ENCODE measurements at places on chromosomes 7 and 10.
A peak's percentile ranks its signal among the peaks of the same experiment; 100 is the strongest.

- no peak for DNase-seq
These were observed 122.3 kb downstream of the PPP1R3A start for GRCh38 chr7:113796557-113796956.

DNA sequence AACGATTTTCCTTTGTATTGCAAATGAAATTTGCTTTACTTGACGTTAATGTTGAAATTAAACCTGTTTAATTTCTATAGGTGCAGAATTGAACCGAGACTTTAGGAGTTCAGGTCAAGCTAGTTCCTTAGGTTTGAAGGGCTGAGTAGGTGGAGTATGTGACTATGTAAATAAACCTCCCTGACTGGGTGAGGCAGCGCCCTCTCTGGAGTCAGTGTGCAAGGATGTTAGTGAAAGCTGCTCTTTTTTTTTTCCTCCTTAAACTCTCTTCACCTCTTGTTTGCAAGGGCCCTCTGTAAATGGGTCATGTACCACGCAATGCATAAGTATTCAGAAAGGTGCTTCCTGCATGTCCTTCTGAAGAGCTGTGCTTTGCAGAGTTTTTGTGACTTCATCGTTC, 33.8 kb downstream of the GALNT17 start:
- no peak for DNase-seq

- no peak for DNase-seq
These were observed 48.4 kb downstream of the ATE1 start for GRCh38 chr10:121879476-121879875.

DNA sequence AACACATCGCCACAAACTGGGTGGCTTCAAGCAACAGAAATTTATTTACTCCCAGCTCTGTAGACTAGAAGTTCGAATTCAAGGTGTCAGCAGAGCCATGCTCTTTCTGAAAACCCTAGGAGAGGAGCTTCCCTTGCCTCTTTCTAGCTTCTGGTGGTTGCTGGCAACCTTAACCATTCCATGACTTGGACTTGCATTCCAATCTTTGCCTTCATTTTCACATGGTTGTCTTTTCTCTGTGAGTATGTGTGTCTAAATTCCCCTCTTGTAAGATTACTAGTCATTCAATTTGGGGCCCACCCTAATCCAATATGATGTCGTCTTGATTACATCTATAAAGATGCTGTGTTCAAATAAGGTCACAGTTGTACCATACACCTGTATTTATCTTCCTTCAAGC, 65.9 kb upstream of the PRKG1 start:
- no peak for DNase-seq

- no peak for DNase-seq
These were observed 309.3 kb downstream of the TCERG1L start for GRCh38 chr10:131002031-131002861.

- DNase-seq: no peak
These were observed 7.6 kb downstream of the CCDC172 start for GRCh38 chr10:116331815-116332214.

DNA sequence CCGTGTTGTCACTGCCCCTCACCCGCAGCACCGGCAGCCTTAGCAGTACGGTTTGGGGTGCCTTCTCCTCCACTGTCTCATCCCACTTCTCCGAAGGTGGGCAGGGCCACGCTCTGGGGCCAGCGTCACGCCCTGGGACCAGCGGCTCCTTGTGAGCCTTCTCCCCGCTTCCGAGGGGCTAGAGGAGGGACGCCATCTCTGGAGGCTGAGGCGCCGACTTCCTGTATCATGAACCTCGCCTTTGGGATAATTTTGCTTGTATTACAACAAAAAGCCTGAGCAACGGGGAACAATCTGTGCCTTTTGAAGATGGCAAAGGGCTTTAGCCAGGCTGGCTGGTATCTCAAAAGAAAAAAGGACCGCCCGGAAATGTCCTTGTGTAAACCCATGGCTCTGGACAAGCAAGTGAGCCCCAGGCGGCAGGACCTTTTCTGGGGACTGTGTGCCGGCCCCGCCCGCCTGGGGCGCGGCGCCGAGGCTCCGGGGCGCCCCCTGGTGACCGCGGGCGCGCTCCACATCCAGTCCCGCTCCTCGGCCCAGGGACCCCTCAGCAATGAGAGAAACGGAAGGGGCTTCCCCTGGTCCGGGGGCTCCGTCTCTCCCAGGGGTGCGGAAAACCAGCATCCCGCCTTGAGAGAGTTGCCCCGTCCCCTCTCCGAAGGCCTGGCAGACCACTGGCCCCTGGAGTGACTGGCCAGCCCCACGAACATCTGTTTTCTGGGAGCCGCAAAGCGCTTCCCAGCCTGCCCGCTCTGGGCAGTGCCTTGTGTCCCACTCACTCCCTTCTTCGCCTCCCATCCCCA, 3.8 kb downstream of the DEPP1 start:
- DNase-seq: no peak

- DNase-seq: no peak
These were observed 28.8 kb upstream of the CCNJ start for GRCh38 chr10:96014473-96015102.

DNA sequence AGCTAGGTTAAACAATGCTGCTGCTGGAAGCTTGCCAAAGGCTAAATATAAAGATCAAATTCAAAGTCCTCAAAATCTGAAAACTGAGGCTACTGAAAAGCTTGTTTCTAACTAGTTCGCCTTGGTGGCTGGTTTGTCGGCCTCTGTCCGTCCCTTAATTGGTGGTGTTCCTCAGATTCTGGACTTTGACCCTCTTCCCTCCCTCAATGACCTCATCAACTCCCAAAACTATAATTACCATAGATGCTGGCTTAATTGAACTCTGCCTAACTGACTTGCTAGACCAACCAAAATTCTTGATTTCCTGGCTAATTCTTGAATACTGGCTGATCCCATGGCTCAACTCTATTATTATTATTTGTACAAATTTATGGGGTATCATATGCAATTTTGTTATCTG, 15.6 kb downstream of the ARHGAP21 start:
- DNase-seq: no peak

DNA sequence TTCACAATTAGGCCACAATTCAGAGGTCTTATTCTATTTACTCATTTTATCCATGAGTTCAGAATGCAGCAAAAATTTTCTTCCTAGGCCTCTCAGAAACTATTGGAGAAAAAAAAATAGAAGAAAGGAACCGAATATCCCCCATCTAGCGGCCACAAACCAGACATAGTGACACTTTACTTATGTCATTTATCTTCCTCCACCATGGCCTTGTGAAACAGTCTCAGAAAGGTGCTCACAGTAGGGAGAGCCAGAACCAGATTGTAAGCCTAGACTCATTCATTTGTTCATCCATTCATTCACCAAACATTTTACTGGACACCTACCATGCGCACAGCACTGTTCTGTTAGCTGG, 16.0 kb downstream of the CREB3L2 start:
- no peak for DNase-seq

GRCh38 chr10:98758463-98758862, 311.7 kb upstream of the HPS1 start:
- DNase-seq: no peak

- no peak for DNase-seq
These were observed 158.4 kb upstream of the NAMPT start for GRCh38 chr7:106443156-106443555.

DNA sequence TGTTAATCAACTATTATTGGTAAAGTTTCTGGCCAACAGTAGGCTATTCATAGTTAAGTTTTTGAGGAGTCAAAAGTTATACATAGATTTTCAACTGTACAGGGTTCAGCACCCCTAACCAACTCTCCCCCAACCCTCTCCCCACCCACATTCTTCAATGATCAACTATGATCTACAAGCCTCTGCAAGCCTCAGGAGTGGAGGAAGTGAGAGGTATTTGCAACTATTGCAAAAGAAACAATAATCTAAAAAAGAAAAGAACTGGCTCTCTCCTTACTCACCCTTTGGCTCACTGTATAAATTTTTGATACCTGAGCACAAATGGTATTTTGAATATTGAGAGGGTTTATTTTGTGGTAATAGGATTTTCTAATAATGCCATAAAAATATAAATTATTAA, 179.8 kb downstream of the IPMK start:
- DNase-seq: no peak

DNA sequence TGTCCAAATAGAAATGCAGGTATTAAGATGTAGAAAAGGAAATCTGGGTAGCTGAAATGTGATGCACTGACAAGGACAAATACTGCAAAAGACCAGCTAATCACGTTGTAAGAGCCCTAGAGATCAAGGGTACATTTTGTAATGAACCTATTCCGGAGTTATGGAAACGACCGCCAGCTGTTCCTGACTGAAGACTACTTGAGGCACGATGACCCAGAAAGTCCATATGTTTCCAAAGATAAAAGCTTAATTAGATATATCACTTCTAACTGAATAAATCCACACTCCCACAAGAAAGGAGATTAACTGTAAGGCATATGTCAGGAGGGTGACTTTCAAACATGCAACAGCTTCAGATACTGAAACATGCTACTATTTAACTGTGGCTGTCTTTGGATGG, 253.5 kb downstream of the NSUN6 start:
- DNase-seq: no peak

DNA sequence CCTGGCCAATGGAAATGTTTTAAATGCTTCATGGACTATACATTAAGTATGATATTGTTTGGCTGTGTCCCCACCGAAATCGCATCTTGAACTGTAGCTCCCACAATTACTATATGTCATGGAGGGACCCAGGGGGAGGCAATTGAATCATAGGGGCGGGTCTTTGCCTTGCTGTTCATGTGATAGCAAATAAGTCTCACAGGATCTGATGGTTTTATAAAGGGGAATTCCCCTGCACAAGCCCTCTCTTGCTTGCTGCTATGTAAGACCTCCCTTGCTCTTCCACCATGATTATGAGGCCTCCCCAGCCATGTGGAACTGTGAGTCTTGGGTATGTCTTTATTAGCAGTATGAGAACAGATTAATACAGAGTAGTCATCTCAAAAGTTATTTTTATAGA, 32.4 kb upstream of the GRB10 start:
- no peak for DNase-seq

DNA sequence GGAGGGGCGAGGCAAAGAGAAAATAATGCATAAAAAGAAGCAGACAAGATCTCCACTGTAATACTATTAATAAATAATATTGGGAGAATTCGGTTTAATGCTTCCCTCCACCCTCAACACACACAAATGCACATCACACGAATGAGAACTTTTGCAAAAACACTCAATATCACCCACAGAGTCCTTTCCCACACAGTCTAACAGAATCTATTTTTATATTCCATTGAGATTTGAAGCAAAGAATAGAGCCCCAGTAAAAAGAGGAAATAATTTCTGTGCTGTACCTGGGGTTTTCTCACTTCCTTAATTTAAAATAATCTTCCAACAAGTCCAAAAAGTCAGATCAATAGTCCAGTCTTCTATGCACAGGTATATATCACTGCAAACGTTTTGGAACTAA, 17.0 kb downstream of the PIK3AP1 start:
- DNase-seq: no peak

DNA sequence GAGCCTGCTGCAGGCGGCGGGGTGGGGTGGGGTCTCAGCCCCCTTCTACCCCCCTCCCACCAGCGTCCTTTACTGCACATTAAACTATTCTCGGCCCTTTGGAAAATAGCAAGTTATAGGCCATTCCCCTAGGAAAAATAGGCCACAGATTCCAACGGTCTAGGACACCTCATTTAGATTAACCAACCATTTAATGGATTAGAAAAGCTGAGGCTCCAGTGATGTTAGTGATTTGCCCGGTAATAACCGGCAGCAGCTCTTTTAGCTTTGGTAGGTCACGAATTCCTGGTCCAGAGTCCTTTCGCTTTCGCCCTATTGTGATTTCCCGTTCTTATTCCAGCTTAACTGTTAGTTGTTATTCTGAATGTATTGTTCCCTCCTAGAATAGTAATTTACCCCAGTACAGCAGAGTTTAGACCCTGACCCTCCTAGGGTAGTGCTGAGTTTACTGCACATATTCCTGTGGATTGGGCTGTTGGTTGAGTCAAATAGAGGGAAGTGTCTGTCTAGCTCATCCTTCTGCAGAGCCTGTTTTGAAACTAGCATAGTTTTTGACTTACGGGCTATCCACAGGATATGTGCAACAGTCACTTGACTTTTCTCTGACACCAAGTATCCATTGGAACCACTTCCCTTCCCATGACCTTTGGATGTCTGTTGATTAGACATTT, 754 bp downstream of the GSTO1 start:
- DNase-seq: no peak

GRCh38 chr10:117074621-117075020, 63.4 kb downstream of the VAX1 start:
- DNase-seq: peak; percentile 39

DNA sequence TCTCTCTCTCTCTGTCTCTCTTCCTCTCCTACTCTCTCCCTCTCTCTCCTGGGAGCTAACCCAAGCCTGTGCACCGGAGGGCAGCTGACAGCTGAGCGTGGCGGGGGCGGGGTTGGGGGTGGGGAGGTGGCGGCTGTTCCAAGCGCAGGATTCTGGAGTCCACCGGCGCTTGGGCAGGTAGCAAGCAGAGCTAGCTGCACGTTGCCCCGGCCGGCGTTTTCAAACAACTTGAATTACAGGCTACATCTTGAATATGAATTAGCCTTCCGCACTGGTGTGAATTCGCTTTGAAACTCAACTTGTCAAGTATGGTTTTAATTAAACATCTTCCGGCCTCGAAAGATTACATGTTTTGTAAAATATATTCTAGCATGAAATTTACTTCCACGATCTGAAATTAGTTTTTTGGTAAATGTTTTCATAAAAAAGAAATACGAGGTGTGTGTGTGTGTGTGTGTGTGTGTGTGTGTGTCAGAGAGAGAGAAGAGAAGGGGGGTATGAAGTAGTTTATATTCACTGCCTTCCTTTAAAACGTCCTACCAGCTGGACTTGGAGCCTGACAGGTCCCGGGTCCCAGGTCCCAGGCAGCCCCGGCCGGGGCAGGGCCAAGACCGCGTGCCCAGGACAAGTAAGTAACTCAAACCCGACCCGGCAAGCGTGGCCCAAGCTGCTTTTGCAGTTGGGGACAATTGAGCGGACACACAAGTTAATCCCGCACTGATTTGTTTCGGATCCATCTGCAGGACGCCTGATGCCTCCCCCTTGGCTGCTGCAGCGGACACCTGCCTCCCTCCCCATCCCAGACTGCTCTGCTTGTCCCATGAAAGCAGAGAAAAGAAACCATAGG, 9.0 kb upstream of the DLX6 start:
- no peak for DNase-seq

GRCh38 chr7:114851406-114852061, 70.4 kb upstream of the MDFIC start:
- peak; percentile 2 for DNase-seq

DNA sequence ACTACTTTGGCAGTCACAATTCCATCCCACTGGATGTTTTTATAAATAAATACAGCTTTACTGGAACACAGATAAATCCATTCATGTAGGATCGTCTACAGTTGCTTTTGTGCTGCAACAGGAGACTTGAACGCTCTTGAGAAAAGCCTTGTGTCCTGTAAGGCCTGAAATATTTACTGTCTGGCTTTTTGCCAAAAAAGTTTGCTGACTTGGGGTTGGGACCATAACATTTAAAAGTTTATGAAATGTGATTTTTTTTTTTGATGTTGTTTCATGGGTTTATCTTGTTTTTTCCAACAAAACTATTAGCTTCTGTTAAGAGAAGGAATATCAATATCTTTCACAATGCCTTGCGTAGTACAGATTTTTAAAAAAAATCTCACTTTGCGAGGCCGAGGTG, 71.1 kb upstream of the MINDY3 start:
- DNase-seq: no peak

- peak; percentile 10 for DNase-seq
These were observed 282.3 kb downstream of the KLF6 start for GRCh38 chr10:3502673-3503072.

- no peak for DNase-seq
These were observed 113.1 kb upstream of the PDLIM1 start for GRCh38 chr10:95403700-95404461.

GRCh38 chr10:116300542-116300941, 23.7 kb upstream of the CCDC172 start:
- DNase-seq: no peak

Measured in COR-L47 (cell line).